ENCODE measurements at places on chromosomes 4 and X.

DNA sequence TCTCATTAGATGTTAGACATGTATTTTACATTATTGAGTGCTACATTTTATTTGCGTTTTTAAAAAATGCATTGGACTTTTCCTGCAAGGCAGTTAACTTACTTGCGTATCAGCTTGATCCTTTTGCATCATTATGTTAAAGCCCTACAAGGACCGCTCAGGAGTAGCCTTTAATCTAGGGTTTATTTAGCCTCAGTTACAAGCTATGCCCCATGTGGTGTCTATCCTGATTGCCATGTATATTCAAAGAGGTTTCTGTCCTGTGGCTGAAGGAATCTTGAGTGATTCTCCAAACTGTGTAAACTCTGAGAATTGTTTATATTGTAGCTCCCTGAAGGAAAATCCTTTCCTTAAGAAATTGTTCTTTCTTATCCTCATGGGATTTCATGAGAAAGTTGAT, 821.8 kb upstream of the AGA start:
- DNase-seq: no peak

GRCh38 chrX:27626066-27626465, 35.9 kb downstream of the DCAF8L2 start:
- DNase-seq: no peak

GRCh38 chrX:63434206-63434605, 83.1 kb upstream of the SPIN4 start:
- DNase-seq: no peak

- DNase-seq: no peak
Observed at GRCh38 chr4:74896595-74896994, 36.3 kb upstream of the PARM1 start.

DNA sequence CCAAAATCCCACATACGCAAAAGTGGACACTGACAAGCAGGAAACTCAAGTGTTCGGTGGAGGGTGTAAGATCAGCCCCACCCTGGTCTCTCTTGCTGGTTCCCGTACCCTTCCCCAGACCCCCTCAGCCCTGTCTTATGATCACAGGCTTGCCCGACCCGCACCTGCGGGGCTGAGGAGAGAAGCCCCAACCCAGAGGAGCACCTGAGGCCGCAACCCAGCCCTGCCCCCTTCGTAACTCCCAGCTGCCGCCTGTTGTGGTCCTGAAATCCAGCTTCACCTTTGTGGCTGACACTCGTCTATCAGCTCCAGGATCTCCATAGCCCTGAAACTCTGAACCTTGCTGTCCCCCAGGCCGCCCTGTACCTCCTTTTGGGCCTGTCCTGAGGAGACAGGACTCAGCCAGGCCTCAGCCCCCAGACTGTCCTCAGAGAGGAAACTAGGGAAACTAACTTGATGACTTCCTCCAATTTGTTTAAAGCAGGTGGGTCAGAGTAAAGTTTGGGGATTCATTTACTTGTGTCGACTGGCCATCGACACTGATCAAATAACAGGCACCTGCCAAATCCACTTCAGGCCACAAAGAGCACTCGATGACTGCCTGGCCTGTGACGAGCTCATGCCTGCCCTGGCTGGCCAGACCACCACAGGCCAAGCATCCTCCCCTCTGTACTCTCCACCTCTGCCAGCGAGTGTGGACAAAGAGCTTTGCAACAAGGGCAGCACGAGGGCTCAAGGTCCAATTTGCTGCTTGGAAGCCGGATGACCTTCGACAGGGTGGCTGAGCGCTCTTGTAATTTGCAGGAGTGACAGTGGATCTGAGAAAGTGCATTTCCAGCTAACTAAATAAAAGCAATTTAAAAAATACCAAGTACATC, 19.3 kb downstream of the DCTD start:
- DNase-seq: peak; percentile 70

- no peak for DNase-seq
Observed at GRCh38 chr4:143713955-143714625, 13.6 kb upstream of the FREM3 start.

DNA sequence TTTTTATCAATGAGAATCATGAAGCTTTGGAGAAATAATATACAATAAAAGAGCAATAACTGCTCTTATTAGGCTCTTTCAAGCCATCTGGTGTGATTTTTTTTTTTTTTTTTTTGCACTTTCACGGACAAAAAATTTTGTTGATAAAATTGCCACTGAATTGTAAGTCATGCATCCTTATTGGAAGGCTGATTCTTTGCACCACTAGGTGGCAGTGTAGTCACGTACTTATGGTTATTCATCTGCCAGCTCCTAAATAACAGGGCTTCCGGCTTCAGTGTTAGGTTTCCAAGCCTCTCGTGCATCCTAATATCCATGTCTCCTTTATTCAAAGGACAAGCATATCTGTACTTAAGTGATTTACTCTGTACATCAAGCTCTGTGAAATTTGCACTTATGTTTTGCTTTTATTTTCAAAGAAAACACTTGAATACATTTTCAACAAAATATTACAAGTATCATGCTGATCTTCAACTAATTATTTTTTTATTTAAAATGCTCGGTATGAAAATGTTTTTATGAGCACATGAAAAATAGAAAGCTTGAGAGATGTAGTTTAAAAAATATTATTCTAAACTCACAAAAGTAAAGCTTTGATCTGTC, 1578.3 kb upstream of the TENM3 start:
- DNase-seq: peak; percentile 38

DNA sequence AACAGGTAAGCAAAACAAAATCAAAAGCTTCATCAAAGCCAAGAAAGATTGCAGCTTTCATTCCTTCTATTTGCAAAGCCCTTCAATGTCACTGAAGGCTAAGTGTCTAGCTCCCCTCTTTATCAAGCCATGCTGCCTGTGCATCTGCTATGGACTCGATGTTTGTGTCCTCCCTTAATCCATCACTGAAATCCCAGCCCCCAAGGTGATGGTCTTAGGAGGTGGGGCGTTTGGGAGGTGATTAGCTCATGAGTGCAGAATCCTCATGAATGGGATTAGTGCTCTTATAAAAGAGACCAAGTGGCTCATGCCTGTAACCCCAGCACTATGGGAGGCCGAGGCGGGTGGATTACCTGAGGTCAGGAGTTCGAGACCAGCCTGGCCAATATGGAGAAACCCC, 6.9 kb upstream of the TRIM2 start:
- DNase-seq: no peak

DNA sequence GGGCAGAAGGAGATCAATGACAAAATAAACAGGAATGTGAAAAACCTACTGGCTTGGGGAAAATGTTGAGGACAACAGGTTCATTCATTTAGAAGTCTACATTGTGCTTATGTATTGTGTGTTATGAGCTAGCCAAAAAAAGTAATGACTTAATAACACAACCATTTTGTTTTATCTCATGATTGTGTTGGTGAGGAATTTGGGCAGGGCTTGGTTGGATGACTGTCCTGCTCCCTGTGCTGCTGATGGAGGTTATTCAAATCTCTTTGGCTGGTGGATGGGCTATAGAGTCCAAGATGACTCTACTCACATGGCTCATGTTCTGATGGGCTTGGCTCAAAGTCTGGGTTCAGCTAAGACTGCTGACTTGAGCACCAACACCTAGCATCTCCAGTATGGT, 116.3 kb downstream of the HS3ST1 start:
- DNase-seq: no peak

GRCh38 chr4:110475881-110476818, at the start of gene ENPEP:
TSS of gene ENPEP (plus strand) at chr4:110476155. CDS start at chr4:110476415, 260 bp downstream.
- no peak for DNase-seq

GRCh38 chr4:116515959-116516358, 569.4 kb downstream of the TRAM1L1 start:
- no peak for DNase-seq

DNA sequence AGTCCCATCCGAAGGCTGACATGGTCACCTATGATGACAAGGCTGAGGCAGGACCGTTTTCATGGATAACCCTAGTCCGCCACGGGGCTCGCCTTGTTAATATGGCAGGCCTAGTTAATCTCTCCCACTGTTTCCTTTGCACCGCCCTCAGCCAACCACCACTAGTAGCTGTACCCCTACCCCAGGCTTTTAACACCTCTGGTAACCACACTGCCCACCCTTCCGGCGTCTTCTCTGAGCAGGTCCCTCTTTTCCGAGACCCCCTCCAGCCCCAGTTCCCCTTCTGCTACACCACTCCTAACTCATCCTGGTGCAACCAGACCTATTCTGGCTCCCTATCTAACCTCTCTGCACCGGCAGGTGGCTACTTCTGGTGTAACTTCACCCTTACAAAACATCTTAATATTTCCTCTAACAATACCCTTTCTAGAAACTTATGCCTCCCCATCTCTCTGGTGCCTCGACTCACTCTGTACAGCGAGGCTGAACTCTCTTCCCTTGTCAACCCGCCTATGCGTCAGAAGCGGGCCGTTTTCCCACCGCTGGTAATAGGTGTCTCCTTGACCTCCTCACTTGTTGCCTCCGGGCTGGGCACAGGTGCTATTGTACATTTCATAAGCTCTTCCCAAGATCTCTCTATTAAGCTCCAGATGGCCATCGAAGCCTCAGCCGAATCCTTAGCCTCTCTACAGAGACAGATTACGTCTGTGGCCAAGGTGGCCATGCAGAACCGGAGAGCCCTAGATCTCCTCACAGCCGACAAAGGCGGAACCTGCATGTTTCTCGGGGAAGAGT, 964.4 kb downstream of the RPA4 start:
- no peak for DNase-seq

All from NCI-H510A (cell line).